8988T (cell line): ENCODE measurements at places on chromosomes 12 and 14.

DNA sequence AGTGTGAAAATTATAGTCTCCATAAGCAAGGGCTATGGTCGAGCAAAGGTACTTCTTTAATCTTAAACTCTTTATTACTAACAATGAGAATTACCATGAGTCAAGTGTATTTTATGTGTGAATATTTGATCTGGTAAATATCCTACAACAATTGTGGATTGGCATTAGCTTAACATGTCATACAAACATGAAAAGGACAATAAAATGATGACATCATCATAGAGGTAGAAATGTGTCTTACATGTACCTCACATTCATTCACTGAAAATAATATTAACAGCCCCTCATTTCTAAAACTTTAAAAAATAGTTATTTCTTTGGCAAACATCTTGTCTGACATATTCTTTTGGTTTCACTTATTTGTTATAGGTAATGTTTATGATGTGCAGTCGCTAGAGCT lies 355.0 kb downstream of the NAV3 start:
- DNase-seq, result no peak

DNA sequence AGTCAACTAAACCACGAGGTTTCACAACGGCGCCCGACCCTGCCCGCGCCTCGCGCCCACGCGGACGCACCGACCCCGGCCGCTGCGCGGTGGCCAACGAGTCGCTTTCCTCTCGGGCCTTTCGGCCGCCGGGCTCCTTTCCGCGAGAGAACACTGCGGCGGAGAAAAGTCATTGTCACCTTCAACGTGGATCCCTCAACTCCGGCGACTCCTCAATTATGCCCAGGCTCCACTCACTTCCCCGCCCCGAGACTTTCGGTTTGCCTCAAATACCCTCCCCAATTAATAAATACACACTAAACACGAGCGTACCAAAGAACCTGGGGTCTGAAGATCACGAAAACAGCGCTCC lies 450 bp downstream of the SINHCAF start:
- no peak for DNase-seq

DNA sequence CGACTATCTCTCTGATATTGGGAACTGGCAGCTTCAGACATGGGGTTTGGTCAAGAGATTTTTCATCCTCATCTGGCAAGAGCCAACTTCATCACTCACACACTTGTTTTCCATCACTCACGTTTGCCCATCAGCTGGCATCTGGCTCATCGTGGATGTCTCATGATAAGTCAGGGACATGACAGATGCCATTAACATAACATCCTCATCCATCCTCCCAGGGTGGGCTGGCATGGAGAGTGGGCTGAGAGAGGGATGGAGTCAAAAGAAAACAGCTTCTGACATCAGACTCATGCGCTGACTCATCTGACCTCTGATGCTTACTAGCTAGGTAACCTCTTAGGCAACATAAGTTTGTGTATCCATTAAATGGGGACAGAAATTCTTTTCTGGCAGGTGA lies 1.8 kb upstream of the VSX2 start:
- no peak for DNase-seq

GRCh38 chr12:81086342-81086741 lies 8.5 kb downstream of the ACSS3 start:
- DNase-seq, result no peak

DNA sequence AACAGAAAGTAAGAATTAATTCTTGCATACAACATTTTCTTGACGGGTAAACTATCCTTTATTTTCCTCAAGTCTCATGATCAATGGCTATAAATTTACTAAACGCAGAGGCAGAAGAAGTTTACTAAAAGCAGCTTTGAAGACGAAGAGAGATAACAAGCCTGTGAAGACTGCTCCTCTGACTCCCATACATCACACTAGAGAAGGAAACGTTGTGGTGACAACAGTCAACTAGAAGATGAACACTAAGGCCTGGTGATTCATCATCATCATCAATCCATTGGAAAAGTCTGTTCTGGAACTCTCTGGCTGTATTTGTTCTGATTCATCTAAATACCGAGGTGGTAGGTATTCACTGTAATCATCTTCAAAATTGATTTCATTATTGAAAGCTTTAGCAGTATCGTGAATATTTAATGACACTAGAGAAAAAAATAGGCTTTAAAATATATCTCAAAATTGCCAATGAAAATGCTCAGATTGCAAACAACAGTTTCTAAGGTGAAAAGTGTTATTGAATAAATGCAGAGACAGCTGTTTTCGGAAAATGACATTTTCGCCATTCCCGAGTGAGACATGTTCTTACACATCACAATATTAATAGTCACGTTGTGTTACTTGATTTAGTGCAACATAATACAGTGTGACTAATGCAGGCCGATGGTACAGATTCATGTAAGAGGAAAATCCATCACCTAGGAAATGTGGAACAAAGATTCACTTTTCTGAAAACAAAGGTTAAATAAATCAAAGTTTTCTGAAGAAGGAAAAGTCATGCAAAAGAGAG lies 260.5 kb downstream of the C12orf50 start:
- no peak for DNase-seq

- no peak for DNase-seq
Observed at GRCh38 chr12:26754148-26754547, 78.8 kb downstream of the ITPR2 start.

- peak; percentile 32 for DNase-seq
Observed at GRCh38 chr12:8890313-8891085, 23.8 kb upstream of the PHC1 start.

GRCh38 chr12:69901221-69901905 lies 76.3 kb downstream of the MYRFL start:
- no peak for DNase-seq

GRCh38 chr14:32038876-32039275 lies 38.2 kb upstream of the ARHGAP5 start:
- no peak for DNase-seq

DNA sequence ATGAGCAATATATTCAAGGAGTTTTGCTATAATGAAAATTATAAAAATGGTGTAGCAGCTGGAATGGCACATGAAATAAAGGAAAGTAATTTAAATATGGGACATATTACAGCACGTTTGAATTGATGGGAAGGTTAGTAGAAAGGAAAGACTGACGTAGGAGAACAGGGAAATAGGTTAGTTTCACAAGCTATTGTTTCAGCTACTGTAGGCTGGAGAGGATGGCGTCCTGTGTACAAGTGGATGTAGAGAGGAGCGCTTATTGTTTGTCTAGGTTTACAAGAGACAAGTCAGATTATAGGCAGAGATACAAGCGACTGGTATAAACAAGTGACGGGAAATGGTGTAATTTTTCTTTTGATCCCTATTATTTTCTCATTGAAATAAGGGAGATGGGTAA lies 431.2 kb upstream of the PDE3A start:
- no peak for DNase-seq

DNA sequence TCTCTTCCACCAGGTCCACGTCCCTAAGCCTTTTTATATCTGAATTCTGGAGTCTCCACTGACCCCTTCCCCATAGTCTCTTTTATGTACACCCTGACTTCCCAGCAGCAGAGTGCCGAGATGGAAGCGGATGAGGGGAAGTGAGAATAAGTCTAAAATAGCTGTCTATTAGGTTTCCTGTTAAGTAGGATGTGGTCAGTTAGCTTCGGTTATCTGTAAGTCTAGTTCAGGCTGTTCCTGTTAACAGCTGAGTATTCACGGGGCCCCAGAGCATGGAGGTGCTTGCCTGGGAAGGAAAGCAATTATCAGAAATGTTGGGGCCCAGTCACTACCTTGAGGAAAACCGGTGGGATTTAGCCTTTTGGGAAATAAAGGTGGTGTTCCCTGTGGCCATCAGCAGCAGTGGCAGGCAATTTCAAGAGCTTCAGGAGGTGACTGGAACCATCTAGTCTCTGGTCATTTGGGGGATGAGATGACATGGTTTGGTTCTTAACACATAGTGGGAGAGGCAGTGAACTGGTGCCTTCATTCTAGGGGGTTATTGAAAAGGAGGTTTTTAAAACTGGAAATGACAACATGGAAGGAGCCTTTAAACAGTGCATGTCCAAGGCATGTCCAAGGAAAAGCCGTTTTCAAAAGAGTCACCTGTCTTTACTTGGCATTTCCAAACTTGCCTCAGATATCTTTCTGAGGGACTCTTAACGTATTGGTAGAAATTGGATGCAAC lies 21.8 kb downstream of the CHST11 start:
- DNase-seq, result no peak

GRCh38 chr12:53078425-53079225 lies 565 bp downstream of the SPRYD3 start:
- DNase-seq, result no peak
